ENCODE measurements at places on chromosomes 6 and 20. TPM values are rescaled to one million over a fixed set of nuclear protein-coding genes. Genes with fewer than 3 reads are reported as not detected.

DNA sequence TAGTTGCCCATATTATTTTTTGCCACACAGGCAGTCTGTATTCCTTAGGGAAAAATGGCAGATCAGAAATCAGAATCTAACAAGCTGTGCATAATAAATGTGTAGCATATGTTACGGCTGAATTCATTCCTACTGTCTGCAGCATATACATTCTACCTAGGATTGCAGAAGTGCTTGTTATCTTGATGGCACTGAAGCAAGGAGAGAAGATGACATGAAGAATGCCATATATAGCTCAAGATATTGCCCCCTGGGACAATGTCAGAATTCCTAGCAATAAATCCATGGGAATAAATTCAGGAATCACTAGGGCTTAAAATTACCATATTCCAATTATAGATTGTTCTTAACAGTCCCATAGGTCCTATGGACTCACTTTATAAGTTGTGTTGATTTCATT is 293.0 kb upstream of the CNR1 start:
- no peak for DNase-seq

DNA sequence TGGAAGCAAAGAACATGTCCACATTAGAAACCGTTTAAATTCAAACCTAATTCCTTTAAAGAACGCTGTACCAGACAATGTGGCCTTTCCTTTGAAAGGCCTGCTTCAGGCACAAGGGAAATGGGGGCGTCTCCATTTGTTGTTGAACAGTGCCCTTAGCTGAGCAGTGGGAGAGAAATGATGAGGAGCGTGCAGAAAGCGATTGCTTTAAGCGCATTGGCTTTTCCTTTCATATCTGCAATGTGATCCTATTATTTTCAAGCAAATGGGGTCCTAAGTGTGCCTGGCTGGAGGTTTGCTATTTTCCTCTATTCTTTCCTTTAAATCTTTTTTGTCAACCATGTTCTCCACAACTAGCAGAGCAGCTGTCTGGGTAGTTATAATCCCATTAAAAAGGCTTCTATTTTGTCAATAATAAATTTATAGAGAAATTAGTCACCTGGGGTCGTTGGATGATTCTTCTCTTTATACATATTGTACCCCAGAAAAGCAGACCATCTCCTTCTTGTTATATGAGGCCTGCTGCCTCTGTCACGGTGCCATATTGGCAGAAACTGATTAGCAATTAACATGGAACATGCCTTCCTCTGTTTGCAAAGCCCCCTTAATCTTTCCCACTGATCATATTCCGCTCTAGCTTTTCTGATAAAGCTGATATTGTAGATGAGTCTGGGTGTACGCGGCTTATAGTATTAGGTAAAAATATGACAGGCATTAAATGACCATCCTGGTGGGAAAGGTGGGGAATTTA is 151.1 kb upstream of the JAG1 start:
- no peak for DNase-seq

- no peak for DNase-seq
Measured at GRCh38 chr6:53857318-53858094, 62.7 kb downstream of the LRRC1 start.

Gene ARFGEF3
- total RNA-seq = 0.50 TPM

DNA sequence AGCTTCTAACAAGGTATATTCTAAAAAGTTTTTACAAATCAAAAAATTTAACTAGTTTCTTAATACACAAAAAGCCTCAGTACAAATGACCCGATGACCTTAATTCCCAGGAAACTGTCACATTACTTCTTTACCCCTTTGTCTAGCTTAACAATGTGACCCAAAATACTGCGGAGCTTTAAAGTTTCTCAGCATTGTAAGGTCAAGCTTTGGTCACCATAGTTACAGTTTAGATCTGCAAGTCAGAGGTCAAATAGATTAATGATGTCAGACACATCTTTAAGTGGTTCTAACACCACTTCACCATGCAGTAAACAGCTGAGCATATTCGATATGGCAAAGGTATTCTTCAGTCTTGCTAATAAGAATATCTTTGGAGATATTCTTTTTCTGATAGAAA is 36.8 kb upstream of the FLRT3 start:
- no peak for DNase-seq

DNA sequence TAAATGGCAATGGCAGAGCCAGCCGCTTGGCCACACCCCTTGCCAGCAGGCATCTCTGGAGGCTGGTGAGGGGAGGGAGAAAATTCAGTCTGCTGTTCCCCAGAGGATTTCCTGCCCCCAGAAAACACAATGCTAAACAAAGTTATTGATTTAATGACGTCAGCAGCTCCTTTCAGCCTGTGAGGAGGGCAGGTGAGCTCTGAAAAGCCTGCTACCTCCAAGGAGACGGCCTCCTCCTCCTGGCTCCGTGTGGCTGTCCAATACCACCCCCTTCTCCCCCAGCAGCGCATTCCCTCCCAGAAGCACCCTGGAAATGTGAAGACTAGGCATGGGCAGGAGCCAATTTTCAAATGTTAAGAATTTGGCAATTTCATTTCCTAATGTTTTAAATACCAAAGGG is 393.1 kb downstream of the ZFAND3 start:
- no peak for DNase-seq

Gene TMEM151B
- not detected for total RNA-seq

Gene FAM217B
- total RNA-seq = 26.5 TPM

Gene FGD2
- 4.9 TPM for total RNA-seq

Gene COL9A1
- not detected for total RNA-seq

GRCh38 chr20:50713657-50714101 is 17.7 kb upstream of the PARD6B start:
- no peak for DNase-seq

GRCh38 chr6:159400826-159401225 is 231.6 kb downstream of the FNDC1 start:
- DNase-seq = no peak

GRCh38 chr6:71745525-71745924 is 140.8 kb upstream of the RIMS1 start:
- DNase-seq = no peak

Gene KDM1B
- 10.8 TPM for total RNA-seq

DNA sequence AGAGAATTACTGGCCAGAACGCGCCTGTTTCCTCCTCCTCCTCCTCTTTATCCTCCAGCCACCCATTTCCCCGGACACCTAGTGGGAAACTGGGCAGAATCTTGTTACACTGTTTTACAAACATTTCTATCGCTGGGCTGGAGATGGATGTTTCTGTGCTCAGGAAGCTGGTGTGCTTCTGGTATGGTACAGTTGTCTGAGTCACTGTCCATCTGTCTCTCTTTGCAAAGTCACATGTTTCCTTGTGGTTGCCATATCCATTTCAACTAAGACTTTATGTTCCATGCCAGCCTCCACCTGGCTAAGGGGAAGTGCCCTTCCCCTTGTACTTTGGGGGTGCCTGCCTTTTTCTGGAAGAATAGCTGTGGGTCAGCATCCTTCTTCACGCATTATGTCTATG is 52.9 kb upstream of the SLC22A16 start:
- DNase-seq = no peak

DNA sequence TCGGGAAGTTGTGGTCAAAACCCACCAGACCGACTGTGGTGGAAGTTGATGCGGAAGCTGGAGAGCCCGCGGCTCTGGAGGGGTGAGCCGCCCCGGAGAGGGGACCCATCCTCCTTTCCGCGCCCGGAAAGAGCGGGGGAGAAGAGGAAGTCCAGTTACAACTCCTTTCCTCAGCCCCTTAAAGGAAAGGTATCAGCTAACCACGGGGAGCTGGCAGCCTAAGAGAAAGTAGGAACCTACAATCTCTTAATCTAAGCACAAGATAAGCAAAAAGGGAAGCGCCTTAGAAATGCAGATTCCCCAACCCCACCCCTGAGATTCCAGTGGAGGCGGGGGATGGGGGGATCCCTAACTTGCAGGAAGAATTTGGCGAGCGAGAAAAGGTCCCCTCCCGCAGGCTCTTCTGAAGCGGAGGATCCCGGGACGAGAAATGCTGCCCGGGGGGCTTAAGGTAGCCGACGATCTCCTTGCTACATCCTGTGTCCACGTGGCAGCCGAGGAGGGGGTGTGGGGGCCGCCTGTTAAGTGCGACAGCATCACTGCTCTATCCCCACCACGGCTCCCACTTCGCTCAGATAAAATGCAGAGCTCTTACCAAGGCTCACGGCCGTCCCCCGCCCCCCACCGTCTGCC is 87.5 kb downstream of the ZFP64 start:
- peak; percentile 21 for DNase-seq

- DNase-seq = no peak
Measured at GRCh38 chr6:74087899-74088298, 391.9 kb downstream of the CD109 start.

Gene LY6G6D
- total RNA-seq = not detected

Gene SLC4A11
- total RNA-seq = 1.8 TPM

DNA sequence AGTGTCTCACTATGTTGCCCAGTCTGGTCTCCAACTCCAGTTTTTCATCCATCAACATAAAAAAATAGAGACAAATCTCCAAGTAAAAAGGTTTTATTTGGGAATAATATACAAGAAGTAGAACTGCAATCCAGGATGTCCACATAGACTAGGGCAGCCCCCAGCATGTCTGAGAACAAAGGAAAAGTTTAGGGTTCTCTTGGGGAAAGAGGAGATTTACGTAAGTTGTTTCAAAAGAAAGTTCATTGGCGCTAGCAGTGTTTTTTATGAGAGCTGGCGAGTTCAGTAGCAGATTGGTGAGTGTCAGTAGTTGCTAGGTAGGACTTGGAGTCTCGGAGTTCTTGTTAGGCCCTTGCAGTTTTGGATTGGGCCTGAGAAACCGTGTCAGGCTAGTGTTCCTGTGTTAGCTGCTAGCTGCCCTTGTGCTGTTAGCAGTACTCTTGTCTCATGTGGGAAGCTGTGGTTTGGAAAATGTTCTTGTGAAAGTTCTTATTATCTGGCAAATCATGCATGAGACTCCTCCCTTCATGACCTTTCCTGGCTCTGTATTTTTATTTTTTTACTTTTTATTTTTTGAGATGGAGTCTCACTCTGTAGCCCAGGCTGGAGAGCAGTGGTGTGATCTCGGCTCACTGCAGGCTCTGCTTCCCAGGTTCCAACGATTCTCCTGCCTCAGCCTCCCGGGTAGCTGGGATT is 24.7 kb downstream of the TTLL9 start:
- DNase-seq = no peak

- no peak for DNase-seq
Measured at GRCh38 chr20:63946986-63947637, 9.1 kb downstream of the UCKL1 start.

Gene MAS1
- total RNA-seq = not detected

DNA sequence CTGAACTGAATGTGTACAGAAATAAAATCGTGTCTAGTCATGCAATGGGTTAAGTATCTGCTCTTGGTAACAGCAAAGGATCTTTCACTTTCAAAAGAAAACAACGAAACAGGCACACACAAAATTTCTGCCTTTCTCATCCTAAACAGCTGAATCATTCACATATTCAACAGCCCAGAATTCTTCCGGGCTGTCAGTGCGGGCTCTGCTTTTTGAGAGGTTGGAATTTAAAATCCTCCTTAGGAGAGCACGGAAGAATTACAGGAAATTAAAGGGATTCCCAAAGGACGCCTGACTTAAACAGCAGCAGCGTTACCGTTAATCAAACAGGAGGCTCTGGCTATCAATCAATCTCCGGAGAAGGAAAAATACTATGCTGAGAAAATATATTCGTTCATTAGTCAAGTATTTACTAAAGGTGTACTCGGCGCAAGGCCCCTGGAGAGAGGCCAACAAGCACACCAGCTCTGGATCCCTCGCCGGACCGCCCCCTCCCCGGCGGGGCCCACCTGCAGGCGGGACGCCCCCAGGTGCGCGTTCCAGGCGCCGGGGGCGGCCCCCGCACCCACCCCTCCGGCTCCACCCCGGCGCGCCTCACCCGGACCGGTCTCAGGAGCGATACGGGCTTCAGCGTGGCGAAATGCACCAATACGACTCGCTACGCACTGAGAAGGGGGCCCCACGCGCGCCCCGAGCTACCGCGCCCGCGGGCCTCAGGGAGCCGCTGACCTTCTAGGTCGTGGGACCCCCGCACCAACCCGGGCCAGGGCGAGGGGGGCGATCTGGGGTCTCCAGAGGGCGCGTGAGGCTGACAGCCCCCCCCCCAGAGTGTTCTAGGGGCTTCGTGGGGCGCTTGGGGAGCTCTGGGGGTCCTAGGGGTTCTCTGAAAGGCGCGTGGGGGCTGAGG is 1.0 kb downstream of the NAPB start:
- DNase-seq = peak; percentile 47

DNA sequence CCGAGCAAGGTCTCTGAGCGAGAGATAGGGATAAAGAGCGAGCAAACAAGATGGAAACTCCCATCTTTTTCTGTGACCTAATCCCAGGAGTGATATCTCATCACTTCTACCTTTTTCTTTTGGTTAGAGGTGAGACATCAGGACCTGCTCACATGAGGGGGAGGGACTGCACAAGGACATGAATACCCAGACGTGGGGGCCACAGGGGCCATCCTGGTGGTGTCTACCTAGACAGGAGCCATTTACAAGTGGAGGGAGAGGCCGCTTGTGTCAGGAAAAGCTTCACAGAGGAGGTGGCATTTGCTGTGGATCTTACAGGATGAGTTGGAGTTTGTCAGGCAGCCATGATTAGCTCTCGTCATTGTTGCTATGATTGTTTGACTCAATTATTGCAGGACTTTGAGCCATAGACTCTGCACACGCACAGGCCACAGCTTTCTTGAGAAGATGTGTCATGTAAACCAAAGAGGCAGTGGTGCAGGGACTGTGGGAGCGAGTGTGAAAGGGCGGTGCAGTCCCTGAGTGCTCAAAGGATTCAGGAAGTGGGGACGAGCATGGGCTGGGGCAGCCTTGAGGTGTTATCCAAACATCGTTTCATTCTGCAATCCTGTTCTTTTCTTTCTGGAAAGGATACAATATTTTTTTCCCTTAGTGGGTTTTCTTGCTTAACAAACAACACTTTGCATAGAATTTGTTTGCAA is 7.7 kb downstream of the NPEPL1 start:
- no peak for DNase-seq

Gene OXT
- not detected for total RNA-seq

Gene SNAI1
- total RNA-seq = 0.28 TPM

- DNase-seq = peak; percentile 63
Measured at GRCh38 chr20:50464026-50464724, 46.0 kb upstream of the PTPN1 start.

Gene FAM209B
- total RNA-seq = 0.80 TPM

DNA sequence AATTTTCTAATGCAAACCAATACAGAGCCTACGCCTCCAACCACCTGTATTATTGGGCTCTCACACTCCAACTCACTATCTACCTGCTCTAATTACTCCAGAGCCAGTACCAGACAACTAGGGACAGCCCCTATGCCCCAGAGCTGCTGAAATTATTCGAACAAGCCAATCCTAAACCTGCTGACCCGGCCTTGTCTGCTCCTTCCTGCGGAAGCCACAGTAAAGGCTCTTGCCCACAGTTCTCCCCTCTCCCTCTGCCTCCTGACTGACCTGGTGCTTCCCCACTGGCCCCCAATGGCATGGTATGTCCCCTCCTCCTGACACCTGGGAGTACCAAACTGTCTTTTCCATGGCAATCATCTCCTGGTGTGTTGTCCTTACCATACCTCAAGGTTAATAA is 4.1 kb upstream of the TOX2 start:
- DNase-seq = peak; percentile 16

Gene MAK
- total RNA-seq = 0.35 TPM

All from activated CD4-positive, alpha-beta memory T cell treated with anti-CD3 and anti-CD28 coated beads, Interleukin-2, amount 10 ng/mL, durations not matched to agents 7 days and 5 days (primary cell).